CD8-positive, alpha-beta memory T cell (primary cell): ENCODE measurements at places on chromosomes 1 and 21. TPM values are rescaled to one million over a fixed set of nuclear protein-coding genes. Genes with fewer than 3 reads are reported as not detected.
A peak's percentile ranks its signal among the peaks of the same experiment; 100 is the strongest.

DNA sequence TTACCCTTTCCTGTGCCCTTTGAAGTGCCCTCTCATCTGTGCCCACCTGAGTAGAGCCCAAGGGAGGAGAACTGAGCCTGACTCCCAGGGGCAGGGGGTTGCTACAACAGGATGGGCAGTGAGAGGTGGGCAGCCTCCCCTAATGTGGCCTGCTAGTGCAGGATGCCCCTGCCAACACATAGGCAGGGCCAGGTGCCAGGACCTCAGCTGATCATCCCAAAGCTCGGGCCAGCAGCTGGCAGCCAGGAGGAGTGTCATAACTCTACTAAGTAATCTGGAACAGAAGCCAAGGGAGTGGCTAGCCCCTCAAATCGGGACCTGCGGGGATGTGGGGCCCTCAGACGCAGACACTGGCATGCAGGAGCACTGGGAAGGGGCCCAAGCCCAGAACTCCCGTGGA lies 208.8 kb upstream of the RAB4A start:
- H3K27ac ChIP-seq, result no peak overlapping the region
- no peaks in the 10 kb centered on the region for H3K36me3 ChIP-seq
- H3K4me1 ChIP-seq, result peaks cover 35% of the 10 kb centered on the region
- no peak overlapping the region for H3K4me3 ChIP-seq

- peaks cover 9% of the 10 kb centered on the region for H3K4me1 ChIP-seq
- no peaks in the 10 kb centered on the region for H3K36me3 ChIP-seq
- no peak for DNase-seq
- H3K27ac ChIP-seq, result peak overlapping the region; percentile 33
- H3K27me3 ChIP-seq, result peaks cover 21% of the 10 kb centered on the region
Observed at GRCh38 chr1:197902131-197902453, 338 bp upstream of the C1orf53 start.

- H3K4me1 ChIP-seq, result no peaks in the 10 kb centered on the region
- no peaks in the 10 kb centered on the region for H3K27me3 ChIP-seq
- no peaks in the 10 kb centered on the region for H3K36me3 ChIP-seq
Observed at GRCh38 chr21:29384683-29385359, 86.1 kb downstream of the BACH1 start.

DNA sequence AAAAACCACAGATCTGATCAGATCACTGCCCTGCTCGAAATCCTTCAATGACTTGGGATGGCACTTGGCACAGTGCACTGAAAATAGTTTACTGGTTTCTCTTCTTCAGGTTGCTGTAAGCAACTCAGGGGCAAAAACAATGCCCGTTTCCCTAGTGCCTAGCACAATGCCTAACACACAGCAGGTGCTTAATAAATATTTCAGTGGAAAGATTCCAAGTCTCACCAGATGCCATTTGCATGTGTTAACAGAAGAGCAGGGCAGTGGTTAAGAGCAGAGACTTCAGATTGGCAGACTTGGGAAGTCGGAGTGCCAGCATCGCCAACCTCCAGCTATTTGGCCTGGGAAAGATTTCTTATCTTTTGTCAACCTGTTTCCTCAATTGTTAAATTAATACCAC lies 10.9 kb upstream of the METTL25B start:
- no peak for DNase-seq
- H3K27me3 ChIP-seq, result no peaks in the 10 kb centered on the region
- H3K4me3 ChIP-seq, result no peak overlapping the region
- H3K4me1 ChIP-seq, result no peaks in the 10 kb centered on the region
- no peak overlapping the region for H3K27ac ChIP-seq
- H3K36me3 ChIP-seq, result peaks cover 23% of the 10 kb centered on the region

Gene KANK4
- total RNA-seq, result not detected

Gene UMODL1
- 0.07 TPM for total RNA-seq

Gene LCE2C
- total RNA-seq, result not detected

DNA sequence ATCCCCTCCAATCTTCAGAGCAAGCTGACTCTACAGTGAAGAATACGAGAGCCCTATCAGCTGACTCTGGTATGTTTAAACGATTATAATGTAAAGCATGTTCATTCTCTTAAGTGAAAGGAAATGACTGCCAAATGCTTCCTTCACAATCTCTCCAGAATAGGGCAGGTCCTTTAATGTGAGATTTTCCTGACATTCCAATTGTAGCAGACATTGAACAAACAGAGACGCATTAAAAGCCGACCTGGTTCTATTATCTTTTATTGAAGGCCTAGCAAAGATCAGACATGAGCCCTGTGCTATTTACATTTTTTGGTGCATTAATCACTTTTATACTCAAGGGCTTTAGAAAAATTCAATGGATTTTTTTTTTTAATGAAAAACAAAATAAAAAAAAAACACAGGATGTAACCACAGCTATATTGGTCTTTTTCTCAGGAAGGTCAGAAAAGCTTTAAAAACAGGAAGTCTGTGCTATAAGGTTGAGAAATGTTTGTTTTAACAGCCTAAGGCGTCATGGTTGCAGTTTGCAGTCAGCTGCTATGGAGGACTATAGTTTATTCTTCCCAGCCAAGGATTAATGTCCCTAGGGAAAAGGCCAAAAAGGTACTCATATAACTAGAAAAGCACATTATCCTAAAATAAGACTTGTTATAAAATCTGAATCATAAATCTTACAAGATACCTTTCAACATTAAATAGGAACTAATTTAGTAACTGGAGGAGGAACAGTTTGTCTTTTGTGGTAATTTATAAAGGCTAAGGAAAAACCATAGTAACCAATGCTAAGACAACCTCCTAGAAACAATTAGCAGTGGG lies 104.8 kb downstream of the RERE start:
- no peak overlapping the region for H3K27ac ChIP-seq
- H3K4me1 ChIP-seq, result peaks cover 14% of the 10 kb centered on the region
- no peaks in the 10 kb centered on the region for H3K27me3 ChIP-seq
- no peak overlapping the region for H3K4me3 ChIP-seq

- H3K4me3 ChIP-seq, result no peak overlapping the region
- peak; percentile 63 for DNase-seq
- peaks cover 7% of the 10 kb centered on the region for H3K4me1 ChIP-seq
- peaks cover 11% of the 10 kb centered on the region for H3K27me3 ChIP-seq
Observed at GRCh38 chr1:10960411-10961299, 51.8 kb upstream of the TARDBP start.

- H3K4me3 ChIP-seq, result no peak overlapping the region
- peaks cover 24% of the 10 kb centered on the region for H3K4me1 ChIP-seq
- no peaks in the 10 kb centered on the region for H3K36me3 ChIP-seq
- H3K27me3 ChIP-seq, result no peaks in the 10 kb centered on the region
- no peak overlapping the region for H3K27ac ChIP-seq
Observed at GRCh38 chr1:153563483-153563901, 2.2 kb downstream of the S100A2 start.

Gene TAS1R1
- total RNA-seq, result not detected

DNA sequence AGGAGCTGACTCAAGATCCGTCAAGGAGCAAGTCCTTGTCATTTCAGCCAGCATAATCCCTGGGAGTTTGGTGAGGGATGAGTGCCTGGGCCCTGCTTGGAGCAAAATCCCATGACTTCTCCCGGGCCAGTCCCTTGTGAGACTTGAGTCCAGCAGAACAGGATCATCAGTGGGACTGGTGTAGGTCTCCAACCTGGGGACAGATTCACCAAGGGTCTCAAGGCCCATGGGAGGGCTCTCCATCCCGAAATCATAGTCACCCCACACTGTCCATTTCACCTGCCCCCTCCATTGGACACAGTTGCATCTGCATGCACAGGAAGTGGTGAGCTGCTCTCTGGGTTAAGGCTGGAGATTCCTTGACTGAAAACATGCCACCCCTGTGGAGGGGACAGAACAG lies 178.2 kb downstream of the FOXD2 start:
- H3K36me3 ChIP-seq, result no peaks in the 10 kb centered on the region
- no peak overlapping the region for H3K27ac ChIP-seq
- DNase-seq, result no peak
- H3K4me1 ChIP-seq, result no peaks in the 10 kb centered on the region
- H3K4me3 ChIP-seq, result no peak overlapping the region

DNA sequence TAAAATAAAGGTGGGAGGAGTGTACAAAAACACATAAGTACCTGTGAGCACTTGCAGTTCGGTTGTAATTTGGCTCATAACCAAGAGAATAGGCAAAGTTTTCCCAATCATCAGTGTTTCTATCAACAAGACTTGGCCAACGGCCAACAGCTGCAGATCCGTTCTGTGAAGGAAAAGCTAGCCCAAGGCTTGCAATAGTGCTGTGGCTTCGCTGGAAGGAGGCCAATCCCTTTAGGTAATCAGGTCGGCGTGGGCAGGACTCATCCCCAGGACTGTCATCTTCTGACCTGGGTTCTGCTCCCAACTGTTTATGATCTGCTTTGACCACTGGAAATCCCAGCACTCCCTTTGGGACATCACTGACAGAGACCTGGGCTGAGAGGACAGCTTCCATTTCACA lies 107.8 kb downstream of the LYST start:
- H3K4me3 ChIP-seq, result no peak overlapping the region
- H3K36me3 ChIP-seq, result peaks cover 7% of the 10 kb centered on the region
- no peak for DNase-seq
- no peaks in the 10 kb centered on the region for H3K27me3 ChIP-seq
- no peaks in the 10 kb centered on the region for H3K4me1 ChIP-seq

- no peaks in the 10 kb centered on the region for H3K27me3 ChIP-seq
- no peaks in the 10 kb centered on the region for H3K4me1 ChIP-seq
- H3K27ac ChIP-seq, result peak overlapping the region; percentile 18
- DNase-seq, result no peak
- no peaks in the 10 kb centered on the region for H3K36me3 ChIP-seq
Observed at GRCh38 chr1:234851450-234852438, 241.8 kb upstream of the IRF2BP2 start.

Gene SEC16B
- total RNA-seq, result not detected

Gene UBXN11
- total RNA-seq, result 35.8 TPM

- no peak overlapping the region for H3K4me3 ChIP-seq
- no peaks in the 10 kb centered on the region for H3K36me3 ChIP-seq
- DNase-seq, result no peak
- H3K27ac ChIP-seq, result no peak overlapping the region
Observed at GRCh38 chr1:202798260-202798659, 10.0 kb downstream of the KDM5B start.

Gene ASTN1
- total RNA-seq, result not detected

GRCh38 chr1:114455102-114455785 lies 55.8 kb downstream of the TRIM33 start:
- peaks cover 6% of the 10 kb centered on the region for H3K36me3 ChIP-seq
- H3K4me1 ChIP-seq, result no peaks in the 10 kb centered on the region
- H3K4me3 ChIP-seq, result no peak overlapping the region
- H3K27me3 ChIP-seq, result no peaks in the 10 kb centered on the region
- no peak for DNase-seq

Gene ABCG1
- total RNA-seq, result 3.8 TPM

- no peaks in the 10 kb centered on the region for H3K4me1 ChIP-seq
- H3K36me3 ChIP-seq, result no peaks in the 10 kb centered on the region
- no peaks in the 10 kb centered on the region for H3K27me3 ChIP-seq
- DNase-seq, result no peak
Observed at GRCh38 chr1:189131576-189131975, 1346.1 kb downstream of the BRINP3 start.

Gene DLGAP3
- 0.82 TPM for total RNA-seq

- H3K27me3 ChIP-seq, result no peaks in the 10 kb centered on the region
- peaks cover 19% of the 10 kb centered on the region for H3K4me1 ChIP-seq
- no peak overlapping the region for H3K4me3 ChIP-seq
Observed at GRCh38 chr1:154614901-154615300, 6.9 kb upstream of the ADAR start.

GRCh38 chr1:14037101-14037847 lies 337.3 kb downstream of the PRDM2 start:
- no peak overlapping the region for H3K4me3 ChIP-seq
- H3K4me1 ChIP-seq, result no peaks in the 10 kb centered on the region
- H3K27me3 ChIP-seq, result no peaks in the 10 kb centered on the region
- DNase-seq, result no peak
- no peak overlapping the region for H3K27ac ChIP-seq

DNA sequence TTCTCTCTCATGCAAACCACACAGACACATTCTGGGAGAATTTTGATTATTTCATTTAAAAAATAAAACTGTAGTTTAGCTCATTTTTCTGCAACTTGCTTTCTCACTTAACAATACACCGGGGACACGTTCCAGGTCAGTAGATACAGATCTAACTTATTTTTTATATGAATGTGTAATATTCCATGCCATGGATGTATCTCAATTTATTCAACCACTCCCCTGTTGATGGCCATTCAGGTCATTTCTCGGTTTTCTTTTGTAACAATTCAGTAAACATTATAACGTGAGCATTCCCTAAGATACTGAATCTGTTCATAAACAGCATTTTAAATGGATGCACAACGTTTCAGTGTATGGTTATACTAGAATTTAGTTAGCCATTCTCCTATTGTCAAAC lies 64.7 kb downstream of the CSMD2 start:
- H3K27me3 ChIP-seq, result no peaks in the 10 kb centered on the region
- no peaks in the 10 kb centered on the region for H3K4me1 ChIP-seq
- no peak overlapping the region for H3K4me3 ChIP-seq
- DNase-seq, result no peak

GRCh38 chr1:17340358-17340757 lies 31.6 kb upstream of the PADI6 start:
- DNase-seq, result no peak
- H3K4me1 ChIP-seq, result no peaks in the 10 kb centered on the region
- no peaks in the 10 kb centered on the region for H3K27me3 ChIP-seq
- H3K36me3 ChIP-seq, result no peaks in the 10 kb centered on the region
- no peak overlapping the region for H3K27ac ChIP-seq
- H3K4me3 ChIP-seq, result no peak overlapping the region

Gene RAB13
- total RNA-seq, result 9.5 TPM

Gene TMEM269
- 0.16 TPM for total RNA-seq

- H3K27me3 ChIP-seq, result no peaks in the 10 kb centered on the region
- no peaks in the 10 kb centered on the region for H3K4me1 ChIP-seq
- no peak overlapping the region for H3K4me3 ChIP-seq
- DNase-seq, result no peak
- no peak overlapping the region for H3K27ac ChIP-seq
- H3K36me3 ChIP-seq, result no peaks in the 10 kb centered on the region
Observed at GRCh38 chr1:97820470-97821188, 100.2 kb downstream of the DPYD start.

Gene KCNH1
- total RNA-seq, result not detected

GRCh38 chr1:110555807-110556470 lies 37.0 kb upstream of the KCNA10 start:
- H3K36me3 ChIP-seq, result no peaks in the 10 kb centered on the region
- H3K4me1 ChIP-seq, result no peaks in the 10 kb centered on the region
- H3K27me3 ChIP-seq, result peaks cover 23% of the 10 kb centered on the region

- no peaks in the 10 kb centered on the region for H3K36me3 ChIP-seq
- DNase-seq, result no peak
- H3K4me1 ChIP-seq, result no peaks in the 10 kb centered on the region
- no peak overlapping the region for H3K4me3 ChIP-seq
Observed at GRCh38 chr21:41143596-41144325, 24.2 kb upstream of the BACE2 start.

Gene ERO1B
- total RNA-seq, result 4.8 TPM

DNA sequence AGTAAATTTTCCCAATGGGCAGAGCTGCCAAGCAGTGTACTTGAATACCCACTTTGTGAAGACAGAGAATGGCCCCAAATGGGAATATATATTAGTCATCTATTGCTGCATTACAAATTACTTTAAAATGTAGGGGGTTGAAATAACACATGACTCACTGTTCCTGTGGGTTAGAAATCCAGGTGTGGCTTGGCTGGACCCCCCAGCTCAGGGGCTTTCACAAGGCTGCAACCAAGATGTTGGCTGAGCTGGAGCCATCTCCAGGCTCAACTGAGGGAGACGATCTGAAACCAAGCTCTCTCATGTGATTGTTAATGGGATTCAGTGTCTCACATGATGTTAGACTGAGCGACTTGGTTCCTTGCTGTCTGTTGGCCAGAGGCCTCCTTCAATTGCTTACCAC lies 33.4 kb upstream of the ARHGAP29 start:
- H3K27me3 ChIP-seq, result no peaks in the 10 kb centered on the region
- no peak overlapping the region for H3K4me3 ChIP-seq
- DNase-seq, result no peak
- no peaks in the 10 kb centered on the region for H3K36me3 ChIP-seq

Gene TSSK3
- total RNA-seq, result 1.1 TPM

Gene MXRA8
- 0.29 TPM for total RNA-seq
